Dermis microvascular lymphatic vessel endothelial cell (primary cell): ENCODE measurements at places on chromosomes 3 and 15.

DNA sequence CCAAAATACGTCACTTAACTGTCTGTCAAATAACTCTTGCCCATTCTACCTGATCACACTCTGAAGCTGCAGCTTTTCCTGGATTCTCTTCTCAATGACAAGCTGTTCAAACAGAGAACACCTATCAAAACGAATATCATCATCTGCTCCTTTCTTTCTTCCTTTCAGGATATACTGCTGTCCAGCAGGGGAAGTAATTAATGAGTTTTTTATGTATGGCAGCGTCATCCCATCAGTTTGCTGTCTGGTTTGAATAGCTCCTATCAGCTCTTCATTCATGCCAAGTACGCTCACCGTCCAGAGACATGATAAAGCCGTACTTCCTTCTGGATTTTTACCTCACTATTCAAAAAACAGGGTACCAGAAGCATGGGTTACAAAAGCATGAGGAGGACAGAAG, at the start of gene CHRM5:
TSS of gene CHRM5 (plus strand) at position 274 of the 400 bp plus-strand sequence. CDS start 94,221 bp downstream, outside the sequence.
- DNase-seq = peak; percentile 76

GRCh38 chr3:89186456-89186855, 79.0 kb downstream of the EPHA3 start:
- DNase-seq = no peak

DNA sequence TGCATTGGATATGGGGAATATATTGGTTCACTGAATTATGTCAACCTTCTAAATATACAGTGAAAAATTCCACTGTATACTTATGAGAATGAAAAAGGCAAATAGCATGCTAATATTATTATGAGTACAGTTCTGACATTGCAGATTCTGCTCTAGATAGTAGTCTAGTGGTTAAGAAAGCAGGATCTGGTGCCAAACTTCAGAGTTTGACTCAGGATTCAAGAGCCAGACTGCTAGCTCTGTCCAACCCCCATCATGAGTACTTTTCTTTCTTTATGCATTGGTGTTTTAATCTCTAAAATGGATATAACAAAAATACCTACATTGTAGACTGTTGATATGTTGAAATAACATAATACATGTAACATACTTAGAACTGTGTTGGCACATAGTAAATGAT, 57.3 kb upstream of the PLSCR4 start:
- peak; percentile 85 for DNase-seq

GRCh38 chr3:139532976-139533375, 6.6 kb downstream of the RBP1 start:
- DNase-seq = no peak

- peak; percentile 47 for DNase-seq
Measured at GRCh38 chr3:11718637-11719405, 75.1 kb upstream of the VGLL4 start.
